ENCODE measurements at places on chromosomes 3 and 15.

DNA sequence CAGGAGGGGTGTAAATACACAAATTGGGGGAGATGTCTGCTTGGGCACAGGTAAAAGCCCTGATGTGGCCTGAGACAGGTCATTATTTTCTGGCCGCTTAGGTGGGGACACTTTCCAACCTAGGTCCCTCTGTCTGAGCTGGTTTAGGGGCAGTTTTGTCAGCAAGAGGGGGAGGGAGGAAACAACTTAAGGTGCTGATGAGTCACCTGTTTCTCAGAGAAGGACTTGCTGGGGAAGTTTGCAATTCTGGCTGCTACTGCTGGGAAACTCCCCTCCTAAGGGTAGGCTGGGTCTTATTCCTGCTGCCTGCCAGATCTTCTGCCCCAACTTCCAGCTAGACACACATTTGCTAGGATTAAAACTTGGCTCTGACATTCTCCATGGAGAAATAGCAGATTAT, 4.8 kb upstream of the RHOV start:
- DNase-seq, result no peak

GRCh38 chr3:31456373-31456772, 76.4 kb upstream of the STT3B start:
- DNase-seq, result no peak

GRCh38 chr3:46135475-46135874, 72.6 kb downstream of the CCR1 start:
- no peak for DNase-seq

DNA sequence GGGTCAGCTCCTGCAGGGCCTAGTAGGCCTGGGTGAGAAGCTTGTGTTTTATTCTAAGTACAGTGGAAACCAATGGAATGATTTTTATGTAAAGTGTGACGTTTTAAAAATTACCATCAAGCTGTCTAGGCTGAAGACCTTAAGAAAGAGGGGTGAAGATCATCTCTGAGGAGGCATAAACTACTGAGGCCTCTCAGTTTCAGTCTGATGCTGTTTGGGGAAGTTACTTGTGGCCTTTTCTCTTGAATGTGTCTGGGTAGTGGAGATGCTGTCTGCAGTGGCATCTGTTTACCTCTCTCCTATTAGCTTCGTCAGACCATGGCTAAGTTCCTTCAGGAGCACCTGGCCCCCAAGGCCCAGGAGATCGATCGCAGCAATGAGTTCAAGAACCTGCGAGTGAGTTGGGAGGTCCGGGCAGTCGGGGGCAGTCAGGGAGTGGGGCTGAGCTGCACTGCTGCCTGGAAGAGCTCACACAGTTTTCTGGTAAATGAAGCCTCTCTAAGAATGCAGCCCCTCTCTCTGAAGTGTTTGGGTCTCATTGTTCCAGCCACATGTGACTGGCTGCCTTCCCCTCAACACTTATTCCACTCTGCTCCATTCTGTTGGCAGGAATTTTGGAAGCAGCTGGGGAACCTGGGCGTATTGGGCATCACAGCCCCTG, 1.9 kb downstream of the IVD start:
- DNase-seq, result no peak

DNA sequence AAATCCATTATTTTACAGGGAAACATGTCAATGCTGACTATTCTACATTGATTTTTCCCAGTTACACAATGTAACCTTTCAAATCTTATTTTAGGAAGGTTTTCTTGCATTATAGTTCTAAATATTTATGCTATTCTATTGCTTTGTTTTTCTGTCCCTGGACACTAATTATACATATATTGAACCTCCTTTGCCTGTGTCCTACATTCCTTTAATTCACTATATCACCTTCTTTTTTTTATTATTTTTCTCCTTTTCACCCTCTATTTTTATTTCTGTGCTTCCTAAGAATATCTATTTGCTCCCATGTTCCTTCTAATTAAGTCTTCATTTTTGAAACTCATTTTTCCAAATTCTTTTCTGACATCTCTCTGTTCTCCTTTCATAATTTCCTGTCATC, 259.2 kb downstream of the TJP1 start:
- DNase-seq, result no peak

DNA sequence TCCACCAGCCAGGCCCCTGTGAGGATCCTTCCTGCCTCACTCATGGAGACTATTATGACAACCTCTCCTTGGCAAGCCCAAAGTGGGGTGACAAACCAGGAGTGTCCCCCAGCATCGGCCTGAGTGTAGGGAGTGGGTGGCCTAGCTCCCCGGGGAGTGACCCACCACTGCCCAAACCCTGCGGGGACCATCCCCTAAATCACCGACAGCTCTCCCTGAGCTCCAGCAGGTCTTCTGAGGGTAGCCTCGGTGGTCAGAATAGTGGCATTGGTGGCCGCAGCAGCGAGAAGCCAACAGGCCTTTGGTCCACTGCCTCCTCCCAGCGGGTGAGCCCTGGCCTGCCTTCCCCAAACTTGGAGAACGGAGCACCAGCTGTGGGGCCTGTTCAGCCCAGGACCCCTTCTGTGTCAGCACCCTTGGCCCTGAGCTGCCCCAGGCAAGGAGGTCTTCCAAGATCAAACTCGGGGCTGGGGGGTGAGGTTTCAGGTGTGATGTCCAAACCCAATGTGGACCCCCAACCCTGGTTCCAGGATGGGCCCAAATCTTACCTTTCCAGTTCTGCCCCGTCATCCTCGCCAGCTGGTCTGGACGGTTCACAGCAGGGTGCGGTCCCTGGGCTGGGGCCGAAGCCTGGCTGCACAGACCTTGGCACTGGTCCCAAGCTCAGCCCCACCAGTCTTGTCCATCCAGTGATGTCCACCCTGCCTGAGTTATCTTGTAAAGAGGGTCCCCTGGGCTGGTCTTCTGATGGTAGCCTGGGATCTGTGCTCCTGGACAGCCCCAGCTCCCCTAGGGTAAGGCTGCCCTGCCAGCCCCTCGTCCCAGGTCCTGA, 1.0 kb downstream of the LIMD1 start:
- DNase-seq, result no peak

DNA sequence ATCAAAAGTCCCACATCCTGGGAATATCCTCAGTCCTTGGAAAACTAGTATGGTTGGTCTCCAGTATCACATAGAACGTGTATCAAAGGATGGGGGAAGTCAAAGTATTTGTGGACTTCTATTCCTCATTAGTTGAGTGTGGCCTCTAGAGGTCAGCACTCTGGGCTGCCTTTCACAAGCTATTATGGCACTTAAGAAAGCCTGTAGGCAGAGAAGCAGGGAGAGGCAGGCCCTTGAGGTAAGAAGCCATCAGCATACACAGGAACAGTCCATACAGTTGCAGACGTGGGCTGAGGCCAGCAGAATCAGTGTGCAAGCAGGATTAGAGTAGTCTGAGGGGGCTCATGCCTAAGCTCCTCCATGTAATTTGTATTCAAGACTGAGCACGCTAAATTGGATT, 341.7 kb downstream of the CLSTN2 start:
- no peak for DNase-seq

All from stimulated activated CD8-positive, alpha-beta memory T cell treated with anti-CD3 and anti-CD28 coated beads, Interleukin-15, amount 100 ng/mL, for 1 hour (primary cell).